Muscle of arm (tissue), 14 donors: ENCODE measurements at places on chromosomes 7 and 10.

DNA sequence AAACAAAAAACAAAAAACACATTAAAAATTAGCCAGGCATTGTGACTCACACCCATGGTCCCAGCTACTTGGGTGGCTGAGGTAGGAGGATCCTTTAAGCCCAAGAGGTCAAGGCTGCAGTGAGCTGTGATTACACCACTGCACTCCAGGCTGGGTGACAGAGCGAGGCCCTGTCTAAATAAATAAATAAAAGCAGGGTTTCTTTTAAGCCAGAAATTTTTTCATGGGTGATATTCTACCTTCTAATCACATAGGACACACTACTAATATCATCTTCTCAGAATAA lies 14.2 kb upstream of the SVIL start:
- no peak for DNase-seq

GRCh38 chr7:132082394-132082793 lies 493.9 kb downstream of the PLXNA4 start:
- DNase-seq, result no peak

DNA sequence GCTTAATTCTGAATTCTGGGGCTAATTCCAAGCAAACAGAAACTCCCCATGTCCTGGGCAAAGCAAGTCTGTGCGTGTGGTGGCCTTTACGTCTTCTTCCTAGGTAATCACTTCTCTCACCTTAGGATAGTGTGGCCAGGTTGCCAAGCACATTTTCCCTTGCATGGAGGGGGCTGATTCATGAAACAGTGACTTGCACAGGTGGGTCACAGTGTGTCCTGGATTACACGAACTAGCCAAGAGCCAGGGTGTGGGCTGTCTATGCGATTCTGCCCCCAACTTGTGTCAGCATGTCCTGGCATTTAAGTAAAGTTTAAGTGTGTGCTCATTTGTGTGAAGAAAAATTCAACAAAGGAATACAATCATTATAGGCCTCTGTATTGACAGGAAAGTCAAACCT lies 18.5 kb upstream of the SEM1 start:
- DNase-seq, result no peak

DNA sequence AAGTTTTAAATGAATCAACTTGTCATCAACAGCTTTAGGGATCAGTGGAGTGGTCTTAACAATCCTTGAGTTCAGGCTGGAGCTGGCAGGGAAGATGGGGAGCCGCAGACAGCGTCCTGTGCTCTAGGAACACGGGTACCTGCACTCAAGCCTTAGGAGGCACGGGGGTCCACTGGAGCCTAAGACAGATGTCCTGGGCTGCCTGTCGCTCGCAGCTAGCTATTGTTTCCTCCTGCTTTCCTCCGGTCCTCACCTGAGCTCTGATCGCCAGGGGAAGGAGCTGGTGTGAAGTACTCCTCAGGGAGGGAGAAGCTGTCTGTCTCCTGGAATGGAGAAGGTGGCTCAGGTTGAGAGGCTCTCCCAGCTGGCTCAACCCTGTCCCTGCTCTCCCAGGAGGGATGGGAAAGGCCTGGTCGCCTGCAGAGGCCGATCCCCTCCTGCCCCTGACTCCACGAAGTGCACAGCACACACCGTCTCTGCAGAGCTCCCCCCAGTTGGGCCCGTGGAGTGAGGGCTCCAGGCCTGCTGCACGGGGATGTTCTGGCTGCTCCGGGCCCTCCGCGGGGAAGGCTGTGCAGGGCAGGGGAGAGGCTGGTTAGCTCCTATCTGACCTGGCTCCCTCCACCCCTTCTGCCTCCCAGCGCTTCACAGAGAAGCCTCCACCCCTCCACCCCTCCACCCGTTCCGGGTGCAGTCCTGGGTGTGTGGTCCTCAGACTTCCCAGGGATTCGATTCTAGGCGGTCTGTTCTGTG lies 14.5 kb upstream of the PYROXD2 start:
- no peak for DNase-seq

DNA sequence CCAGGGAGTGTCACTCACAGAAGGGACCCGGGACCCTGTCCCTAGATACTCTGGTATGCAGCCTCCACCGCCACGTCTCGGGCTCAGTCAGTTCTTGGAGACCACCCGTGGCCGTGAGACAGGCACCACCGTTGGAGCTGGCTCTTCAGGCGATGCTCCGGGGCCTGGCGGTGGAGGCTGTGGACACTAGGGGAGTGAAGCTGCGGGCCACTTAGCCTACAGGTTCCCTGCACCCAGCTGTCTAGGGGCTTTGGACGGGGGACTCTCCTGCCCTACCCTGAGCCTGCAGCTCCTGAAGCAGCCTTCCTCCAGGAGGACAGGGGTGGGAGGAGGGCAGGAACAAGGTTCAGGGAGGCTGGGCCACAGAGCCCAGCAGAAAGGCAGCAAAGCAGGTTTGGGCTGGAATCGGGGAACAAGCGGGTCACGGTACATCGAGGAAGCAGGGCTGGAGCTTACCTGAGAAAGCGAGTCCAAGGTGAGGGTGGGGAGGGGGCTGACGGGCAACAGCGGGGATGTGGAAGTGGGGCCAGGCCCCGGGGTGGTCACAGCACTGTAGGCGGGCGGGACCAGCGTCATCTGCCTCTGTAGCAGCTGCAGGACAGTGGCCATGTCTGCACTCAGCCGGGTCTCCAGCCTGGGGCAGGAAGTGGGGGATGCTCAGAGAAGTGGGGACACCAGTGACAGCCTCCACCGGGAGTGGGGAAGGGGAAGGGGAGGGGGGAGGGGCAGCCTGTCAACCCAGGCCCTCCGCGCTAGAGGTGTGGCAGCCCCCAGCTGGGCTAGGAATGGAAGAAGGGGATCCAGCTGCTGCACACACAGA lies 31.5 kb downstream of the KCNH2 start:
- no peak for DNase-seq

DNA sequence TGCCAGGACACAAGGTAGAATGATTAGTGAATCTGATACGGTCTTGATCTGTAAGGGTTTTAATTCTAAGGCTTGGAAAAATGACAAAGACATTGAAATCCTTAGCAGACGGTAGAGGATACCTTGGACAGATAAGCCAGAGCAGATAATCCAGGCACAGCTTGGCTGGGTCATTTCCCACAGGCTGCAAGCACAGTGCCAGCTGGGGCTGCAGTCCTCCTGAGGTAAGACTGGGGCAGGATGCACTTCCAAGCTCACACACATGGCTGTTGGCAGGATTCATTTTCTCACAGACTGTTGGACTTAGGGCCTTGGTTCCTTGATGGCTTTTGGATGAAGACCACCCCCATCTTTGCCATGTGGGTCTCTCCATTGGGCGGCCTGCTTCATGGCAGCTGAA lies 63.2 kb upstream of the BMPER start:
- no peak for DNase-seq

DNA sequence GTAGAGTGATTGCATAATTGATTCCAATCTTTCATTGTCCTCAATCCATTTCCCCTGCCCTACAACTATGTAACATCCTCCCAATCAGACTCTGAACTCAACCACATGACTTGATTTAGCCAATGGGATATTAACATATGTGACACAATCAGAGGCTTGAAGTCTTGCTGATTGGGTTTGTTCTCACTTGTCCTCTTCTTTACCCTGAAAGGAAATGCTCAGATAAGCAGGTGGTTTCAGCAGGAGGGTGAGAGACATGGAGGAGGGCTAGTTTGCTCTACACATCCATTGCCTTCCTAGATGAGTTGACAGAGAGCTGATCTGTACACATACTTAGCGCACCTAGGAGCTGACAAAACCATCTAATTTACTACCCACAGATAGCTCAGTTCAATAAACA lies 669.4 kb downstream of the NRG3 start:
- no peak for DNase-seq
